ENCODE measurements at places on chromosomes 12 and 14. TPM values are rescaled to one million over a fixed set of nuclear protein-coding genes. Genes with fewer than 3 reads are reported as not detected.

LHX5 gene
- not detected for total RNA-seq

AICDA gene
- not detected for total RNA-seq

GDF3 gene
- total RNA-seq = not detected

MYO1H gene
- not detected for total RNA-seq

SLC6A12 gene
- total RNA-seq = not detected

NTF3 gene
- 12.2 TPM for total RNA-seq

AMN gene
- total RNA-seq = under 0.01 TPM

LRFN5 gene
- 3.6 TPM for total RNA-seq

RD3L gene
- total RNA-seq = not detected
